Memory B cell (primary cell): ENCODE measurements at places on chromosomes 4 and X.

DNA sequence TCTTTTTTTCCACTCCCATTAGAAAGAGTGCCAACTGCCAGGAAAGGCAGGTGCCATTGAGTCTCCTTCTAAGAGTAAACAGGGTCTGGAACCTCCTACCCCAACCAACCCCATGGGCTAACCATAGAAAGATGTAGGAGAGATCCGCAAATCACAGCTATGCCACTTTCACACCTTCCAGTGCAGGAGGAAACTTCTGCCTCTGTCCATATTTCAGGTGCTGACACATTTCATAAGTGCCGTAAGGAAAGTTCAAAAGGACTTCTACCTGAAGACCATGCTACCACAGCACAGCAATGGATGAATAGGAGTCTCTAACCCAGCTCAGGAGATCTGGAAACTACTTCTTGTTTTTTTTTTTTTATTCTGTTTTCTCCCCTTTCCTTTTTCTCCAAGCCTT is 145.8 kb downstream of the FBXO8 start:
- H3K27me3 ChIP-seq, result no peaks in the 10 kb centered on the region
- DNase-seq, result no peak
- peaks cover 3% of the 10 kb centered on the region for H3K4me1 ChIP-seq
- H3K27ac ChIP-seq, result no peak overlapping the region

GRCh38 chr4:53463340-53463739 is 85.9 kb downstream of the FIP1L1 start:
- H3K4me3 ChIP-seq, result no peak overlapping the region
- no peak overlapping the region for H3K27ac ChIP-seq
- H3K27me3 ChIP-seq, result no peaks in the 10 kb centered on the region
- no peak for DNase-seq
- H3K36me3 ChIP-seq, result peaks cover 21% of the 10 kb centered on the region

GRCh38 chr4:2646396-2647149 is 109.6 kb downstream of the TNIP2 start:
- H3K36me3 ChIP-seq, result peaks cover 24% of the 10 kb centered on the region
- no peak overlapping the region for H3K4me3 ChIP-seq
- no peaks in the 10 kb centered on the region for H3K27me3 ChIP-seq
- H3K27ac ChIP-seq, result no peak overlapping the region
- H3K4me1 ChIP-seq, result peaks cover under 1% of the 10 kb centered on the region
- no peak for DNase-seq

- H3K27ac ChIP-seq, result peak overlapping the region; percentile 90
- H3K4me1 ChIP-seq, result peaks cover 41% of the 10 kb centered on the region
- H3K36me3 ChIP-seq, result peaks cover 8% of the 10 kb centered on the region
- DNase-seq, result no peak
- H3K27me3 ChIP-seq, result no peaks in the 10 kb centered on the region
- H3K4me3 ChIP-seq, result peak overlapping the region; percentile 89
These were observed 2.5 kb downstream of the MAEA start for GRCh38 chr4:1291996-1292702.

GRCh38 chrX:56221101-56221500 is 11.1 kb upstream of the KLF8 start:
- DNase-seq, result no peak
- H3K27me3 ChIP-seq, result no peaks in the 10 kb centered on the region
- no peak overlapping the region for H3K27ac ChIP-seq
- no peak overlapping the region for H3K4me3 ChIP-seq
- H3K4me1 ChIP-seq, result peaks cover 2% of the 10 kb centered on the region
- peaks cover 5% of the 10 kb centered on the region for H3K36me3 ChIP-seq

- no peaks in the 10 kb centered on the region for H3K27me3 ChIP-seq
- DNase-seq, result no peak
- H3K4me1 ChIP-seq, result no peaks in the 10 kb centered on the region
- H3K27ac ChIP-seq, result no peak overlapping the region
These were observed 1658.0 kb downstream of the STIM2 start for GRCh38 chr4:28518561-28519165.

- H3K27me3 ChIP-seq, result no peaks in the 10 kb centered on the region
- no peak overlapping the region for H3K4me3 ChIP-seq
- H3K36me3 ChIP-seq, result peaks cover 10% of the 10 kb centered on the region
- no peak for DNase-seq
- no peak overlapping the region for H3K27ac ChIP-seq
These were observed 18.7 kb downstream of the SLC25A43 start for GRCh38 chrX:119417842-119418241.

- no peaks in the 10 kb centered on the region for H3K27me3 ChIP-seq
- no peaks in the 10 kb centered on the region for H3K36me3 ChIP-seq
- no peak overlapping the region for H3K4me3 ChIP-seq
- no peak overlapping the region for H3K27ac ChIP-seq
These were observed 106.6 kb downstream of the SH3RF1 start for GRCh38 chr4:169163947-169164668.

DNA sequence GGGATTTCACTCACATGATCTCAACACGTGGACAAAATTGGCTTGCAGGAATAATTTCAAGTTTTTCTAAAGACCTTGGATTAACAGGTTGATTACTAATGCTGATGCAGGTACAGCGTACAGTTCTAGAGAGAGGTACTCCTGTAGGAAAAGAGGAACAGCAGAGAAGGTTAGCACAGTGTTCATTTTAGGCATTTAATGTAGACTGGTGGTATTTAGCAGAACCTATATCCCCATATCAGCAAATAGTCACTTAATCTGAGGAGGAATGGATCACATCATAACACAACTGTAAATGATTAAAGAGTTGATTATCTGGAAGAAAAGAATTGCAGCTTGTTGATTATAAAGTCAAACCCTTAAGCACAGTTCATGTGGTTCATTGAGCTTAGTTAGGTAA is 620 bp downstream of the CXCL10 start:
- peak overlapping the region; percentile 3 for H3K27ac ChIP-seq
- no peaks in the 10 kb centered on the region for H3K36me3 ChIP-seq
- DNase-seq, result no peak
- H3K4me1 ChIP-seq, result peaks cover 22% of the 10 kb centered on the region
- no peaks in the 10 kb centered on the region for H3K27me3 ChIP-seq

DNA sequence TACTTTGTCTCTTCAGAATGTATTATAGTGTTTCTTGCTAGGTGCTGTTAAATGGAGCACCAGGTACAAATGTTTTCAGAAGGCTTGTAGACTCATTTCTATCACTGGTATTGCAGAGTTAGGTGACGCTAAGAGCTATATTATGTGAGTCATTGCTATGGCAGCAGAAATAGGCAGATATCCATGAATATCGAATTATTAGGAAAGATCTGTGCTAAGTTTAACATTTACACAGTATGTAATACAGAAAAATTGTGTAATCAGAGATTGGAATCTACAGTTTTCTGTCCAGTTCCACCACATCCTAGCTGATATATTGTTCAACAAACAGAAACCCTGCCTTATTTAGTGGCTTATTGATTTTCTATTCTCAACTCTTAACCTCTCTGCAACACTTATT is 1025.5 kb downstream of the STIM2 start:
- H3K4me1 ChIP-seq, result no peaks in the 10 kb centered on the region
- H3K27me3 ChIP-seq, result no peaks in the 10 kb centered on the region
- no peak overlapping the region for H3K4me3 ChIP-seq
- no peaks in the 10 kb centered on the region for H3K36me3 ChIP-seq
- no peak overlapping the region for H3K27ac ChIP-seq

- H3K4me3 ChIP-seq, result no peak overlapping the region
- no peak for DNase-seq
- H3K4me1 ChIP-seq, result no peaks in the 10 kb centered on the region
- H3K36me3 ChIP-seq, result no peaks in the 10 kb centered on the region
- no peaks in the 10 kb centered on the region for H3K27me3 ChIP-seq
These were observed 39.6 kb upstream of the ADGRL3 start for GRCh38 chr4:61160478-61160877.

DNA sequence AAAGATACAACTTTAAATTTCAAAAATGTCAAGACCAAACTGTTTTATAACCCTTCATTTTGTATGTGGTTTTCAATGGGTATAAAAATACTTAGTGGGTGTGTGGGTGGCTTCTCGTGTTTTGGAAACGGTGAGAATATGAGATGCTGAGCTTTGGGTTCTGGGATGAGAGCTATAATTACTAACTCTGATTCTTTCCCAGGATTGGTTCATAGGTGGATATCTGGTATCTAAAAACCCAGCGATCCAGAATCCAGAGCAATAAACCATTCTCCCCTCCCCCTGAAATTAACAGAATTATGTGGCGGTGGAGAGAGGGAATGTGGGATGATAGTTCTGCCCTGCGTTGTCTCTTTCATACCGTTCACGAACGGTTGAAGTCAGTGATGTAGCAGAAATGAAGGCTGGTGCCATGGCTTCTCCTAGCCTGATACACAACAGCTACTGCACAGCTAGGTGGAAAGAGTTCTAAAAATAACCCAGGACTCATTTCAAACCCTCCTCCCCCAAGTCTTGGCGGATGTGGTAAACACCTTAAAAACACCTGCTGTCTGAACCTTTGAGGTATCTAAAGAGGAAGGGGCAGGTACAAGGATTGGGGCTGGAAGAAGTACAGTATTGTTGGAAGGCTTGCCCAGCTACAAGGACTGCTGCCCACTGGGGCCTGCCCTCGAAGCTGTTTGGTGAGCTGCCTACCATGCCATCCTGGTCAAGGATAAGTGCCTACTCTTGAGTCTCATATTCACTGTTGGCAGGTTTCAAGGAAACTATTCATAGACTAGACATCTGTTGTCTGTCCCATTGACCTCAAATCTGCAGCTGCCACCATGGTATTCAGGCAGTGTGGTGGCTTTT is 44.5 kb downstream of the SEPTIN11 start:
- DNase-seq, result no peak
- H3K4me3 ChIP-seq, result peak overlapping the region; percentile 24
- no peaks in the 10 kb centered on the region for H3K27me3 ChIP-seq
- H3K4me1 ChIP-seq, result peaks cover 15% of the 10 kb centered on the region
- H3K36me3 ChIP-seq, result peaks cover 33% of the 10 kb centered on the region

GRCh38 chrX:15277604-15278003 is 7.7 kb upstream of the ASB9 start:
- no peak for DNase-seq
- no peak overlapping the region for H3K27ac ChIP-seq
- H3K4me1 ChIP-seq, result no peaks in the 10 kb centered on the region
- no peak overlapping the region for H3K4me3 ChIP-seq
- H3K36me3 ChIP-seq, result no peaks in the 10 kb centered on the region

- H3K27ac ChIP-seq, result no peak overlapping the region
- H3K36me3 ChIP-seq, result no peaks in the 10 kb centered on the region
- H3K4me3 ChIP-seq, result no peak overlapping the region
- no peaks in the 10 kb centered on the region for H3K4me1 ChIP-seq
- peaks cover 1% of the 10 kb centered on the region for H3K27me3 ChIP-seq
- no peak for DNase-seq
These were observed 5.8 kb upstream of the TMEM31 start for GRCh38 chrX:103704863-103705262.

DNA sequence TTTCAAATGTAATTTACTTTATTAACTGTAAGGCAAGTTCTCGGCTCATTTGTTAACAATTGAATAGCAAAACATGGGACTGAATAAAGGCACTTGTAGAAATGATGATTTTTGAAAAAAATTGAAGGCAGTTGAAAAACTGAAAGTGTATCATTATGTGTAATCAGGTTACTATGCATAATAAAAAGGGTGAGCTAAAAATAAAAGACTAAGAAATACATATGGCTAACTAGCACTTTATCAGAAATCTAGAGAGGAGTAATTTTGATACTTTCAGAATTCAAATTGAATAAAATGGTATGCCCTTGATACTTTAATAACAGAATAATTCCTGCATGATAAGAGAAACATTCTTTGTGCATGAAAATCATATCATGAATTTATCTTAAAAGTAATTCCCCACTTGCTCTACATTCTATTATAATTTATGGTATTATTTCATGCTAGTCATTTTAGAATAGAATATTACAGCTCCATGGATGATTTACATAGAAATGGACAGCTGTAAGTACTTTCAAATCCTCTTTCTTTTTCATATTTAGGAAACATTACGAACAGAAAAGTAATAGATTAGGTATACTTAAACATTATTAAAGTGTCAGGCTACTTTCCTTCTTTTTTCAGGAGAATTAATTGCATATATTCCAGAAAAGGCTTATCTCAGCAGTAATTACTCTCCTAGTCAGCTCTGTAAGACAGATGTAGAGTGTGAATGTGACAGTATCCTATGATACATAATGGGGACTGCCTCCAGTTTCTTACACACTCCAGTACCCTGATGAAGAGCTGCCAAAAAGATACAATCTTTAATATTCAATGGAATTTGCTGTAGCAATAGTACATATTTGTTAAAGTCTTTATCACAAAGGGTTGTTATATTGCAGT is 697.3 kb downstream of the CCSER1 start:
- H3K4me3 ChIP-seq, result no peak overlapping the region
- H3K27ac ChIP-seq, result no peak overlapping the region
- H3K27me3 ChIP-seq, result no peaks in the 10 kb centered on the region
- DNase-seq, result no peak

GRCh38 chrX:69024931-69025330 is 140.3 kb downstream of the PJA1 start:
- H3K36me3 ChIP-seq, result no peaks in the 10 kb centered on the region
- H3K27ac ChIP-seq, result no peak overlapping the region
- no peak for DNase-seq

DNA sequence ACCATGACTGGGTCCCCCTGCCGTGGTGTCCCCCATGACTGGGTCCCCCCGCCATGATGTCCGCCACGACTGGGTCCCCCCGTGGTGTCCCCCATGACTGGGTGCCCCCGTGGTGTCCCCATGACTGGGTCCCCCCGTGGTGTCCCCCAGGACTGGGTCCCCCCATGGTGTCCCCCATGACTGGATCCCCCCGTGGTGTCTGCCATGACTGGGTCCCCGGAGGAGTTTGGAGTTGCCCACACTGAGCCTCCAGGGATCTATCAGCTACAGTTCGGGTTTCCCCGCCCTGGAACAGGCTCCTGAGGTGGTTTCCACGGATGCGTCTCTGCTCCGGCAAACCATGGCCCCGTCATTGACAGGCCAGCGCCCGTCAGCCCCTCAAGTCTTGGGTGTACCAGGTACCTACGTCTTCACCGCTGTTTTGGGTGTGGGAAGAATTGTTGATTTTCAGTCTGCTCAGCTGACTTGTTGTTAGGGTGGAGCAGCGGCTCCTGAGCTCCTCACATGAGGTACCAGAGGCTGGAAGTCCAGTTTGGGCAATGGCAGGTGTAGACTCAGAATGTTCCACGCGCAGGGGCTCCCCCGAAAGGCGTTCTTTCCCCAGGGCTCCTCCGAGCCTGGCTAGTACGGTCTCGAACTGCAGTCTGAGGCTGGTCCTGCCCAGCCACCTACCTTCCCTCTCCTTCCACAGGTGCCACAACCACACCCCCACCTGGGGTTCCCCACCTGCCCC is 8.3 kb upstream of the PDE6B start:
- H3K4me3 ChIP-seq, result no peak overlapping the region
- H3K27ac ChIP-seq, result no peak overlapping the region
- DNase-seq, result no peak
- peaks cover 2% of the 10 kb centered on the region for H3K4me1 ChIP-seq
